Mesendoderm (in vitro differentiated cells): ENCODE measurements at places on chromosomes 7 and 10.
A peak's percentile ranks its signal among the peaks of the same experiment; 100 is the strongest.

- no peak for DNase-seq
Measured at GRCh38 chr7:44155191-44156185, 14.4 kb upstream of the MYL7 start.

- DNase-seq, result peak; percentile 19
Measured at GRCh38 chr7:75814407-75814947, 871 bp upstream of the CCL24 start.

DNA sequence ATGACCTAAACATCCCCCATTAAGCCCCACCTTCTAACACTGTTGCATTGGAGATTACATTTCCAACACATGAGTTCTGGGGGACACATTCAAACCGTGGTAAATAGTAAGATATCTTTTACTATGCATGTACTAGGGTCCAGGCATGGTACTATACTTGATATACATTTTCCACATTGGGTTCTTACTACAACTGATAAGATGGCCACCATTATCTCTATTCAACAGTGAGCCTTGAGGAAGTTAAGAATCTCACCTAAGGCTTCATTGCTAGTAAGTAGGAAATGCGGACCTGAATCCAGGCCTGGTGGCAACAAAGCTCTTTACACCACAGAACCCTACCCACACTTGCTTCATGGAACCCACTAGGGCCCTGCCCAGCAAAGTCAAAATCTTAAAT, 5.7 kb downstream of the PANK1 start:
- DNase-seq, result no peak

- DNase-seq, result no peak
Measured at GRCh38 chr7:5396542-5396941, 27.1 kb downstream of the TNRC18 start.

- no peak for DNase-seq
Measured at GRCh38 chr10:122617476-122618270, 57.1 kb downstream of the DMBT1 start.

DNA sequence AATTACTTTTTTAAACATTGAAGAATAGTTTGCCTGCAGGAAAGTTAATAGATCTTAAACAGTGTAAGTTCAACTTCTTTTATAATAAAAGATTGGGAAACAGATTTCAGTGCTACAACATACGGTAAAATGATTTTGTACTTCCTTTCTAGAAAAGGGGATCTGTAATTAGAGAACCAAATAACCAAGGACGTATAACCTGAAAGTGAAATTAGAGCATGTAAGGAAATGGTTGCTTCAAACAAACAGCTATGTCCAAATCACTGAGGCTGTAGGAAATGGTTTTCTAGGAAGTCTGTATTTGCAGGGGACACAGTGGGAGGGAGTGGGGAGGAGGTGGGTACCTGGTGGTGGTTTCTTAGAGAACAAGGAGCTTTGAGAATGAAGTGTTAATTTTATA, 57.9 kb upstream of the EXOC6 start:
- no peak for DNase-seq

- no peak for DNase-seq
Measured at GRCh38 chr10:114974625-114975024, 36.6 kb downstream of the TRUB1 start.
